RCC 7860 (cell line): ENCODE measurements at places on chromosomes 3 and 15.

GRCh38 chr3:77873598-77873997, 833.7 kb downstream of the ROBO2 start:
- DNase-seq: no peak

DNA sequence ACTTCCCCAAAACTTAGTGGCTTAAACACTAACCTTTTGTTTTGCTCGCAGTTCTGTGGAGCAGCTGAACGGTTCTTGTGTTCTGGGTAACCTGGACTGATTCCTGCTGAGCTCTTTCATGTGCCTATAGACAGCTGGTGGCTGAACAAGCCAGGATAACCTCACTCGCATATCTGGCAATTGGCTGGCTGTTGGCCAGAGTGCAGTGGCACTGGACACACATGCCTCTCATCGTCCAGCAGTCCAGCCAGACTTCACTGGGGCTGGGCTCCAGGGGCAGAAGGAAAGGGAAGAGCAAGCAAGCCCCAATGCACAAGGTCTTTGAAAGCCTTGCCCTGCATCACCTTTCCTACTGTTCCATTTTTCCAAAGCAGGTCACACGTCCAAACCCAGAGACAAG, 53.6 kb upstream of the GATA2 start:
- DNase-seq: no peak

- DNase-seq: no peak
These were observed 32.6 kb upstream of the TBC1D5 start for GRCh38 chr3:17775073-17775472.

- DNase-seq: no peak
These were observed 27.7 kb downstream of the NR2F2 start for GRCh38 chr15:96358001-96358801.

GRCh38 chr3:12484983-12485327, 675 bp downstream of the TSEN2 start:
- DNase-seq: no peak

- DNase-seq: no peak
These were observed 159.7 kb downstream of the RSL24D1 start for GRCh38 chr15:55037071-55037470.

DNA sequence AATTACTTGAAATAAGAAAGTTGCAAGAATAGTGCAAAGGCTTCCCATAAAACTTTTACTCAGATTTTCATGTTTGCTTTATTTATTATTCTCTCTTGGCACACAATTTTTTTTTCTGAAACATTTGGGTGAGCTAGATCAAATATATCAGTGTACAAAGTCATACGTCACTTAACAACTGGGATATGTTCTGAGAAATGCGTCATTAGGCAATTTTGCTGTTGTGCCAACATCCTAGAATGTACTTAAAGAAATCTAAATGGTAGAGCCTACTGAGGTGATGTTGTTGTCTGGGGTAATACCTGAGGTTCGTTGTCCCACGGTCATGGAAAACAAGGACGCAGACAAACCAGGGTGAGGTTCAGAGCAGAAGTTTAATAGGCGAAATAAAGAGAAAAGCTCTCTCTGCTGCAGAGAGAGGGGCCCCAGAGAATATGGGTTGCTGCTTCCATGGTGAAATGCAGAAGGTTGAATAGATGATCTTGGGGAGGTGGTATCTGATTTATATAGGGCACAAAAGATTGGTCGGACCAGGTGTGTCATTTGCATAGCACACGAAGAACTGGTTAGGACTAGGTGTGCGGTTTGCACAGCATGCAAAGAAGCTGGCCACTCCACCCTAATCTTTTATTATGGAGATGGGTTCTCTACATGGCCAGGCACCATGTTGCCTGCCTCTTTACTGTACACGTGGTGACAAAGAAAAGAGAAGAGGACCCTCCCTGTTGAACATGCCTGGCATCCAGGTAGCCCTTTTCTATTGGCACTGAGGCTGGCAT, 8.8 kb upstream of the GRAMD1C start:
- no peak for DNase-seq

- DNase-seq: peak; percentile 77
These were observed 82.6 kb upstream of the GCNT3 start for GRCh38 chr15:59528961-59529402.

DNA sequence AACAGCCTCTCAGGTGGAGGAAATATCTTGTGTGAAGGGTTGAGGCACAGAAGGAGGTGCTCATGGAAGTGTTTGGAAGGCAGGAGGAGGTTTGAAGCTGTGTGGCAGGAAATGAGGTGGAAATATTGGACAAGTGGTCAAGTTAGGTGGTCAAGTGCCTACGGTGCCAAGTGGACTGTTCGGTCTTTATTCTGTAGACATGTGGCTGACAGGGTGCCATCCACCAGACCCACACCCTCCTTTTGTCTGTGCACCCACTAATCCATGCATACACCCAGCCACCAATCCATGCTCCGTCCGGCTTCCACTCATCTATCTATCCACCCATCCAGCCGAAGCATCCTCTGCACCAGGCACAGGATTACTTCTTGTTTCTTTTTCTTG, 2.2 kb downstream of the SLC6A20 start:
- DNase-seq: no peak

GRCh38 chr15:28899061-28899738, 13.4 kb downstream of the APBA2 start:
- DNase-seq: no peak

- DNase-seq: no peak
These were observed 20.0 kb downstream of the SLC28A1 start for GRCh38 chr15:84904419-84904818.

DNA sequence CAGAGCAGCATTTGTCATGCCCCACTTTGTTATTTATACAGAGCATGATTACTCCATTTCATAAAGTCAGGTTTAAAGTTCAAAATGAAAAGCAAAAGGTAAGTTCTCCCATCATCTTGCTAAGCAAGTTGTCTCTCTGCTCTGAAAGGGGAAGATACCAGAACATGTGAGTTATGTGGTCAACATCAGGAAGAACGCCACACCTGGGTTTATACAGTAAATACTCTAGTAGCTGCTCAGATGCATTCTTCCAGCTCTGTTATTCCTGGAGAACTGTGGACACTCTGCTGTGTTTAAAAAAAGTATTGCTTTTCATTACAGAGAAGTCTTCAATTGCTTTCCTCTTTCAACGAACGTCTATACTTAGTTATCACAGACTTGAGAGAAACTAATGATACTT, 145.7 kb downstream of the PLCL2 start:
- DNase-seq: no peak

DNA sequence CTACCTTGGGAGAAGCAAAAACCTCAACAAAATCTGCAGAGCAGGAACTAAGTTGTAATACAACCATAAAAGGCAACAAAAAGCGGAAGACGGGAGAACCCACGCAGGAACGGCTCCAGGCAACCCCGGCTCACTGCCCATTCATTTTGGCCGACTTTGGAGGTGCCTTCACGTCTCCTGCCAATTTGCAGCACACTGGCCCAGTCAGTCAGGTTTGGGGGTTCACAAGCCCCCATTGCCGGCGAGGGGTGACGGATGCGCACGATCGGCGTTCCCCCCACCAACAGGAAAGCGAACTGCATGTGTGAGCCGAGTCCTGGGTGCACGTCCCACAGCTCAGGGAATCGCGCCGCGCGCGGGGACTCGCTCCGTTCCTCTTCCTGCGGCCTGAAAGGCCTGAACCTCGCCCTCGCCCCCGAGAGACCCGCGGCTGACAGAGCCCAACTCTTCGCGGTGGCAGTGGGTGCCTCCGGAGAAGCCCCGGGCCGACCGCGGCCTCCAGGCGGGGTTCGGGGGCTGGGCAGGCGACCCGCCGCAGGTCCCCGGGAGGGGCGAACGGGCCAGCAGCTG, 463 bp downstream of the TERC start:
- no peak for DNase-seq

DNA sequence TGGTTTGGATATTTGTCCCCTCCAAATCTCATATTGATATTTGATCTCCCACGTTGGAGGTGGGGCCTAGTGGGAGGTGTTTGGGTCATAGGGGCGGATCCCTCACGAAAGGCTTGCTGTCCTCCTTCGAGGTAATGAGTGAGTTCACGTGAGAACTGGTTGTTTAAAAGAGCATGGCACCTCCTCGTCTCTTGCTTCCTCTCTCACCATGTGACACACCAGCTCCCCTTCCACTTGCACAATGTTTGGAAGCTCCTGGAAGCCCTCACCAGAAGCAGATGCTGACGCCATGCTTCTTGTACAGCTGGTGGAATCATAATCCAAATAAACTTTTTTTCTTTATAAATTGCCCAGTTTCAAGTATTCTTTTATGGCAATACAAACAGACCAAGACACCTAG, 38.6 kb downstream of the RFTN1 start:
- no peak for DNase-seq

- DNase-seq: no peak
These were observed 83.1 kb upstream of the FNDC3B start for GRCh38 chr3:171956181-171956683.

DNA sequence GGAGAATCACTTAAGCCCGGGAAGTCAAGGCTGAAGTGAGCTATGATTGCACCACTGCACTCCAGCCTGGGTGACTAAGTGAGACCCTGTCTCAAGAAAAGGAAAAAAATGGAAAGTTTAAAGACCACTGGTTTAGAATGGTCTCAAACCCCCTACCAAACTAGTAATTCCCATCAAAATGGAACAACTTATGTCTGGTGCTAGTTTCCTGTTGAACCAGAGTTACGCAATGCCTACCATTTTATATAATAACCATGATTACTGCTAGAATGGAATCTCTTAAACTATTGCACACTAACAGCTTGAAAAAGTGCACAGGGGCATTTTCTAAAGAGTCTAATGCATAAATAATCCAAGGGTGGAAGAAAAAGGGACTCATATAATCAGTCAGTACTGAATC, 43.6 kb downstream of the DMXL2 start:
- no peak for DNase-seq

DNA sequence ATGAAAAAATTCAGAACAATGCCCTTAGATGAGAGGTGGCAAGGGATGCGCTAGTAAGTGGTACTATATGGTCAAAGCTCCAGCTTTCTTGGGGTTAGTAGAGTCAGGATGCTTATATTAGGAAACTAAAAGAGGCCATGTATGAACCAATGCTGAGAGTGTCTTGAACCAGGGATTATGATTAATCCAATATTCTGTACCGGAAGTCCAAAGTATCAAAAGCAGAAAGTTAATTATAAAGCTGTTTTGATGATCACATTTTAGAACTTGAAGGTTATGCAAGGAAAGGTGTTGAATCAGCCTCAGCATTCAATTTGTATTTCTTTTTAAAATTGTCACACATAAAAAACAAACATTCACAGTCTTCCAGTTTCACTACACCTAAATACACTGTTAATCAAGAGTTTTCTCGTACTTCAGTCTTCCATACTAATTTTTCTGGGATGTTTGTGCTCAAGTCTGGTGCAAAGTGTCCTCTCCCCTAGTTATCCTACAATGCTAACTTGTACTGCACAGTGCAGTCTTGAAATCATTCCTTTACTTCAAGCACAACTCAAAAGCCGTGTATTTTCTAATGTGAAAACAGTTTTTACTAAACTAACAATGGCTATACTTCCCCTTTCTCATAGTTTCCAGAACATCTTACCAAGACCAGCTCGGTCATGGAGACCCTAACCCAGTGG, 10.7 kb upstream of the FAH start:
- DNase-seq: no peak

GRCh38 chr3:128011140-128011539, 41.1 kb upstream of the SEC61A1 start:
- no peak for DNase-seq
